ENCODE measurements at places on chromosomes 7 and 10. TPM values are rescaled to one million over a fixed set of nuclear protein-coding genes. Genes with fewer than 3 reads are reported as not detected.
A peak's percentile ranks its signal among the peaks of the same experiment; 100 is the strongest.

The FAM241B gene
- total RNA-seq = 1.2 TPM

DNA sequence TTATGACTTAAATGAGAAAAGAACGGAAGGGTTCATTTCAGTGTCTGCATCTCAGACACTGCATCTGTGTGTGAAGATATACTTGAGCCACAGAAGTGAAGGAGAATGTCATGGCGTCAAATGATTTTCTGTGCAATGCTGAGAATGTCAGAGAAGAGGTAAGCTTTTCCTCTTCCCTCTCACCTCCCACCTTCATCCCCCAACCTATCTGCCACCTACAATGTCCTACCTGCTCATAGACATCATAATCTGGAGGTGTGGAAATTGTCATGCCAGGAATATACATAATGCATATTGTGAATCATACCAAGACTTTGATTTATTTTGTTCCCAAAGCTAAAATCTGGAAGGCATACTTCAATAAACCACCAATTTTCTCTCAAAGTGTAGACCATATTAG lies 53.7 kb downstream of the CTTNBP2 start:
- DNase-seq = no peak

- peak; percentile 32 for DNase-seq
Observed at GRCh38 chr10:42754155-42755027, 28.2 kb upstream of the BMS1 start.

GRCh38 chr10:84613336-84614021 lies 285.1 kb downstream of the CCSER2 start:
- DNase-seq = peak; percentile 11

- DNase-seq = no peak
Observed at GRCh38 chr10:5830629-5831445, 17.6 kb upstream of the GDI2 start.
